Astrocyte (in vitro differentiated cells and primary cell): ENCODE measurements at places on chromosomes 16 and 17. TPM values are rescaled to one million over a fixed set of nuclear protein-coding genes. Genes with fewer than 3 reads are reported as not detected.

Gene CDH3
- 13.2 and 14.1 TPM in 2 replicates for total RNA-seq

Gene PIMREG
- total RNA-seq: 1.1 and 2.6 TPM in 2 replicates

DNA sequence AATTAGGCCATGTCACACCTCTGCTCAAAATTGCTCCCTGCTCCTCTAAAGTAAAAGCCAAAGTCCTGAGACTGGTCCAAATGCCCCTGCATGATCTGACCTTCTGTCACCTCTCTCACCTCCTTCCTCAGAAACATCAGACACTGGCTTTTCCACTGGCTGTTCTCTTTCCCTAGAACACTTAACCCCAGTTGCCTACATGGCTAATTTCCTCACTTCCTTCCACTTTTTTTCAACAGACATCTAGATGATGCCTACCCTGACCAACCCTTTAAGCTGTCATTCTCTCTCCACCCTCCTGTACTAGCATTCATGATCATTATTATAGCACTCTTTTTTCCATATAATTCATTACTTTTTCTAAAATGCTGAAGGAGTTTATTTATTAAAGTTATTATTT, 31.0 kb downstream of the CCT6B start:
- DNase-seq: no peak

DNA sequence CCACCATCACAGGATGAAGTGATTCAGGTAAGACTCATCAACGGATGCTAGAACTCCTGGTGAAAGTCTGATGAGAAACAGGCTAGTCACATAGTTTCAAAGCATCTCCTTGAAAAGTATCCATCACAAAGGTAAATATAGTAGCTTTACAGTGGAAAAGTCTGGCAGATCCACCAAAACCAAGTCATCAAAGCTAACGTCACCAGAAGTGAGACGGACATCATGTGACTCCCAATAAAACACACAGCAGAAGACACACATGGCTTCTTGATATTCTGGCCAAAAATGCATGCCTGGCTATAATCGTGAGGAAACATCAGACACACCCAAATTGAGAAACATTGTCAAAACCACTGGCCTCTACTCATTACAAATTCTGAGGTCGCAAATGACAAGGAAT, 17.9 kb upstream of the TRPV3 start:
- peak; percentile 23 for DNase-seq

- DNase-seq: no peak
These were observed 43.2 kb upstream of the DNAJA2 start for GRCh38 chr16:47016700-47017133.
